Fibroblast of villous mesenchyme (primary cell): ENCODE measurements at places on chromosomes 1 and 21. TPM values are rescaled to one million over a fixed set of nuclear protein-coding genes. Genes with fewer than 3 reads are reported as not detected.

GRCh38 chr1:161119092-161119903 lies 1.4 kb downstream of the NIT1 start:
- DNase-seq: peak; percentile 84

Gene CFAP74
- total RNA-seq: not detected in 2 replicates

Gene EYA3
- total RNA-seq: 13.9 and 26.3 TPM in 2 replicates

Gene GRHL3
- not detected in 2 replicates for total RNA-seq

- peak; percentile 73 for DNase-seq
These were observed 357.0 kb upstream of the PTBP2 start for GRCh38 chr1:96364576-96364975.

Gene NTNG1
- total RNA-seq: 2.9 and 9.1 TPM in 2 replicates

Gene ZSCAN20
- 7.7 and 10.4 TPM in 2 replicates for total RNA-seq

Gene EDARADD
- total RNA-seq: 0.32 and 0.43 TPM in 2 replicates
